Naive thymus-derived CD8-positive, alpha-beta T cell (primary cell): ENCODE measurements at places on chromosomes 2 and 18. TPM values are rescaled to one million over a fixed set of nuclear protein-coding genes. Genes with fewer than 3 reads are reported as not detected.

- no peaks in the 10 kb centered on the region for H3K27me3 ChIP-seq
- H3K4me3 ChIP-seq = no peak overlapping the region
- no peaks in the 10 kb centered on the region for H3K36me3 ChIP-seq
- no peak overlapping the region for H3K27ac ChIP-seq
- H3K4me1 ChIP-seq = no peaks in the 10 kb centered on the region
Measured at GRCh38 chr2:53091183-53091582, 676.4 kb upstream of the CHAC2 start.

The DYNAP gene
- not detected for total RNA-seq

GRCh38 chr18:62556397-62556796 lies 33.6 kb downstream of the ZCCHC2 start:
- H3K36me3 ChIP-seq = peaks cover 22% of the 10 kb centered on the region
- H3K27me3 ChIP-seq = no peaks in the 10 kb centered on the region
- H3K4me3 ChIP-seq = no peak overlapping the region
- no peak overlapping the region for H3K27ac ChIP-seq
- no peak for DNase-seq
- peaks cover 11% of the 10 kb centered on the region for H3K4me1 ChIP-seq

The WDR75 gene
- 64.1 TPM for total RNA-seq

The UGT1A5 gene
- total RNA-seq = not detected

DNA sequence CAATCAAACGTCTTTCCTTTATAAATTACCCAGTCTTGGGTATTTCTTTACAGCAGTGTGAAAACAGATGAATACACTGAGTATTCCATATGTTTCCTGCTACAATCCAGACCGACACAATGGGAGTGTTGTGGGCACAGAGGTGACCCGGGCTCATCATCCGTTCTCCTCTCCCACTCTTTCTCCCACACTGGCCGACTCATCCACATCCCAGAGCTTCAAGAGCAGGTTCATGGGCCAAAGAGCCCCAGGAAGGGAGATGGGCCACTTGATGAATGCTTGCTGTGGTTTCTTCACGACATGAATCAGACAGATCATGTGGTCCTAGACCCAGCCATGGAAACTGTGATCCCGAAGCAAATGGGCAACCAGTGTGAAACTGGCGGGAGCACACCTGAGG lies 4.1 kb upstream of the COPS8 start:
- peaks cover 3% of the 10 kb centered on the region for H3K36me3 ChIP-seq
- H3K4me3 ChIP-seq = no peak overlapping the region
- no peak overlapping the region for H3K27ac ChIP-seq
- no peak for DNase-seq
- H3K27me3 ChIP-seq = no peaks in the 10 kb centered on the region
- H3K4me1 ChIP-seq = peaks cover 20% of the 10 kb centered on the region

GRCh38 chr2:23767876-23768621 lies 158.9 kb downstream of the ATAD2B start:
- peaks cover 10% of the 10 kb centered on the region for H3K4me1 ChIP-seq
- DNase-seq = no peak
- no peak overlapping the region for H3K4me3 ChIP-seq
- H3K27me3 ChIP-seq = no peaks in the 10 kb centered on the region

DNA sequence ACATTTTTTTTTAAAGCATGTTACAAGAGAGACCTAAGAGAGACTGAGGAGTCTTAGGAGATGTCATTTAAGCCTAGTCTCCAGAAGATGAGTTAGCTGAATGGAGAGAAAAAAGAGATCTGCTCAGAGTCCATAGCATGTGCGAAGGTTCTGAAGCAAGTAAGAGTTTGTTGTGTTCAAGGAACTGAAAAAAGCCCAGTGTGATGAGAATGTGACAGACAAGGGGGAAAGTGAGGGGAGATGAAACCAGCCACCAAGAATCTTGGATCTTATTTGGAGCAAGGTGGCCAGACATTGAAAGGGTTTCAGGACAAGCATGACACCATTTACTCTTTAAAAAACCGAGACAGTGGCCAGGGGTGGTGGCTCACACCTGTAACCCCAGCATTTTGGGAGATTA lies 5.2 kb upstream of the MOB1A start:
- H3K27ac ChIP-seq = no peak overlapping the region
- peaks cover 4% of the 10 kb centered on the region for H3K27me3 ChIP-seq
- DNase-seq = no peak
- H3K4me3 ChIP-seq = no peak overlapping the region
- H3K4me1 ChIP-seq = peaks cover 40% of the 10 kb centered on the region

The DSC2 gene
- total RNA-seq = not detected

GRCh38 chr2:86372641-86373502 lies 35.4 kb upstream of the REEP1 start:
- peak overlapping the region; percentile 98 for H3K27ac ChIP-seq
- DNase-seq = no peak
- no peaks in the 10 kb centered on the region for H3K27me3 ChIP-seq

DNA sequence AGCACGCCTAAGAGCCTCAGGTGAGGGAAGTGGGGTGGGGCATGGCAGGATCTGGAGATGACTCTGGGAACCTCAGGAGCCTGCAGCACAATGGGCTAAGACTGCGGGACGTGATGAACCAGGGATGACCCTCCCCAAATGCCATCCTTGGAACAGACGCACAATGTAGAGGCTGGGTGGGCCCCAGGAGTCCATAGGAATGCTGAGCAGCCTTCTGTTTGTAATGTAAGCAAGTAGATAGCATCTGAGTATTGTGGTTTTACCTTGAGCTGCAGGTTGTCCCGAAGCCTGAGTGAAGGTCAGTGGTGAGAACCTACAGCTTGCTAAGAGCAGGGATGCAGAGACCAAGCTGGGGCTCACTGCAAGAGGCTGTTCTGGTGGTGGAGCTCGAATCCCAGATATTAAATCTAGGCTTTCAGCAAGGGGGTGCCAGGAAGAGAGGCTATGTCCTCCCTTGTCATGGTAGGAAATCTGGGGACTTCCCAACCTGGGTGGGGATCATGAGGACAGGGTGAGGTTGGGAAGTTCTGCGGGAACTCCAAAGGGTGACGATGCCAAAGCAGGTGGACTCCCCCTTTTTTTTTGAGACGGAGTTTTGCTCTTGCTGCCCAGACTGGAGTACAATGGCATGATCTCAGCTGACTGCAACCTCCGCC lies 5.8 kb downstream of the SCTR start:
- H3K27ac ChIP-seq = no peak overlapping the region
- peaks cover 3% of the 10 kb centered on the region for H3K36me3 ChIP-seq
- no peaks in the 10 kb centered on the region for H3K4me1 ChIP-seq
- no peak for DNase-seq
- H3K27me3 ChIP-seq = peaks cover 29% of the 10 kb centered on the region

DNA sequence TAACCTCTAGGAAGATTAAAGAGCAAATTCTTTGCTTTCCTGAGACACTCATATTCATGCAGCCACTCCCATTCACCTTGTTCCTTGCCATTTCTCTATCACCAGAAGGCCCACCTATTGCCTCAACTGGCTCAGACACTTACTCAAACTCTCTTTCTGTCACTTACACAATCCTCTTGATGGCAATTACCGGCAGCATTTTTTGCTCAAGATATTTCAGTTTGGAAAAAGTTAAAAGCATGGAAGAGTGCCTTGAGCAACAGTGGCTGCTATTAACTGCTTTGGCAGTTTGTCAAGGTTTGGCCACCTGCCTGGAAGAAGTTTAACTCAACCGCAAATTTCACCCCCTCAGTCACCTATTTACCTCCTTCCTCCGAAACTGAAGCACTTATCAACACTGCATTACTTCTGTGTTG lies 1104.0 kb upstream of the PIK3C3 start:
- no peak overlapping the region for H3K27ac ChIP-seq
- no peak overlapping the region for H3K4me3 ChIP-seq
- no peaks in the 10 kb centered on the region for H3K36me3 ChIP-seq
- H3K27me3 ChIP-seq = no peaks in the 10 kb centered on the region
- no peak for DNase-seq
- no peaks in the 10 kb centered on the region for H3K4me1 ChIP-seq

The GLI2 gene
- not detected for total RNA-seq

DNA sequence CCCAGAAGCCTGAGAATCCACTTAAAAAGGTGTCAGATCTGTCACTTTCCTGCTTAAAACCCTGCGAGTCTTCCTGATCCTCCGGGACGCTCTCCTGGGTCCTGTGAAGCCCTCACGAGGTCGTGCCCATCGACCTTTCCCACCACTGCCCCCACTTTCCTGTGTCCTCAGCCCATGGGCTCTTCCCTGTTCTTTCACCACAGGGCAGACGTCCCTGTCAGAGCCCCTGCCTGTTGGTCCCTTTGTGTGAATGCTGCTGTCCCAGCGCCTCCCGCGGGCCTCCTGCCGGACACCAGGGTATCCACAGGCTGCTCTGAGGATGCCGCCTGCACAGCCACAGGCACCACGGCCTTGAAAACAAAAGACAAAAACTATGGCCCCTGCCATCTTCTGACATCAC lies 125.6 kb downstream of the TMEM18 start:
- H3K27ac ChIP-seq = no peak overlapping the region
- H3K4me1 ChIP-seq = no peaks in the 10 kb centered on the region
- no peak for DNase-seq
- no peak overlapping the region for H3K4me3 ChIP-seq
- no peaks in the 10 kb centered on the region for H3K36me3 ChIP-seq

The KATNAL2 gene
- 1.7 TPM for total RNA-seq

DNA sequence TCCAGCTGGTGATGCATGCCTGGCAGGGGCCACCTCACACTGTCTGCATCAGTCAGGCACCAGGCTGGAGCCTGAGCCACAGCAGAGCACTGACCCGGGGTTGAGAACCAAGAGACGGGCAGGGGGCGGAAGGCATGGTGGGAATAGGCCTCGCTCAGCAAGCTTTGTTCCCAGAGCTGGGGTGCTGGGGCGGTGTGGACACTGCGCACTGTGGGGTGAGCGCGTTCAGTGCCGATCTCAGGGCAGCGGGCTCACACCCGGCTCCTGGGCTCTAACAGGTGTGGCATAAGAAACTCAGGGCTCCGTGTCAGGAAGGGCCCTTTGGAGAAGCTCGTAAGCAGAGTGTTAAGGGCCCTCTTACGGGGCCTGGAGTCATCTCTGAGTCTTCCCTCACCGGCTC lies 15.7 kb downstream of the SH3RF3 start:
- H3K27me3 ChIP-seq = no peaks in the 10 kb centered on the region
- H3K4me1 ChIP-seq = peaks cover 30% of the 10 kb centered on the region
- H3K4me3 ChIP-seq = no peak overlapping the region
- no peak overlapping the region for H3K27ac ChIP-seq
- DNase-seq = no peak

- no peak overlapping the region for H3K4me3 ChIP-seq
- no peak overlapping the region for H3K27ac ChIP-seq
- peaks cover 6% of the 10 kb centered on the region for H3K27me3 ChIP-seq
Measured at GRCh38 chr2:2892378-2892777, 485.2 kb downstream of the EIPR1 start.

DNA sequence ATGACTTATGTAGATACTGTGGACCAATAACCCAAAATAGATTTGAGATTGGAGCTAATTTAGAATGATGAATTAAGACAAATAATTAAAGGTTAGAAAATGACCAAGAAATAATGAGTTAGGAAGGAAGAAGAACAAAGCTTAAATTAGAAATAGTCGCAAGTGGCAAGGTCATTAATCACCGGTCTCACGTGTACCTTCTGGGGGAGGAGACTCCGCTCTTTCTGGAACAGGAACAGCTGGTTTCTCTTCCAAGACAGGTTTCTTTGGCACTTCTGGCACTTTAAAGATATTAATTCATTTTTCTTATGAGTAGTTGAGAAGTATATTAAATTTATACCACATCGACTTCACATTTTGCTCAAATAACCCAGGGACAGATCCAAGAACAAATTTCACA lies 156.7 kb downstream of the TTN start:
- H3K27me3 ChIP-seq = no peaks in the 10 kb centered on the region
- H3K36me3 ChIP-seq = peaks cover 55% of the 10 kb centered on the region
- H3K27ac ChIP-seq = no peak overlapping the region
- no peak overlapping the region for H3K4me3 ChIP-seq
- H3K4me1 ChIP-seq = no peaks in the 10 kb centered on the region

The CCDC68 gene
- total RNA-seq = not detected

- H3K27ac ChIP-seq = no peak overlapping the region
- H3K27me3 ChIP-seq = no peaks in the 10 kb centered on the region
- no peak overlapping the region for H3K4me3 ChIP-seq
- H3K36me3 ChIP-seq = no peaks in the 10 kb centered on the region
- peak; percentile 28 for DNase-seq
- peaks cover 6% of the 10 kb centered on the region for H3K4me1 ChIP-seq
Measured at GRCh38 chr2:69969991-69970390, 8.6 kb upstream of the ASPRV1 start.

The RIOK3 gene
- 78.9 TPM for total RNA-seq

The TUBB8B gene
- total RNA-seq = not detected

DNA sequence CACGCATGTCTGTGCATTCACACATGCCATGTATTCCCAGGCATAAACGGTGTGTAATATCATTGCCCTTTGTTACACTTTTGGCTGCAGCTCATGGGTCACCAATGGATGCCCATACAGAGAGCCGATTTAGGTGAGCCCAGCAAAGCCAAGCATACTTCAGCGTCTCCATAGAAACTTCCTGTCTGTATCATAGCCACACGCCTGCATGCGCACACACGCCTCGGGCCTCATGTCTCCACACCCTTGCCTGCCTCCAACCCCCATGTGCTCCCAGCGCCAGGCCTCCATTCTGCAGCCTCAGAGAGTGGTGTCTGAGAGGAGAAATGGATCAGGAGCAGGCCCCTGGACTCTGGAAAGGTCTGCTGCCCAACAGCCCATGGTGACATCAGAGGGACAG lies 33.5 kb upstream of the SELENOI start:
- peaks cover 24% of the 10 kb centered on the region for H3K36me3 ChIP-seq
- no peak overlapping the region for H3K27ac ChIP-seq
- H3K4me3 ChIP-seq = no peak overlapping the region
- no peak for DNase-seq
- H3K27me3 ChIP-seq = no peaks in the 10 kb centered on the region
- peaks cover 4% of the 10 kb centered on the region for H3K4me1 ChIP-seq

The AFG3L2 gene
- total RNA-seq = 41.2 TPM

DNA sequence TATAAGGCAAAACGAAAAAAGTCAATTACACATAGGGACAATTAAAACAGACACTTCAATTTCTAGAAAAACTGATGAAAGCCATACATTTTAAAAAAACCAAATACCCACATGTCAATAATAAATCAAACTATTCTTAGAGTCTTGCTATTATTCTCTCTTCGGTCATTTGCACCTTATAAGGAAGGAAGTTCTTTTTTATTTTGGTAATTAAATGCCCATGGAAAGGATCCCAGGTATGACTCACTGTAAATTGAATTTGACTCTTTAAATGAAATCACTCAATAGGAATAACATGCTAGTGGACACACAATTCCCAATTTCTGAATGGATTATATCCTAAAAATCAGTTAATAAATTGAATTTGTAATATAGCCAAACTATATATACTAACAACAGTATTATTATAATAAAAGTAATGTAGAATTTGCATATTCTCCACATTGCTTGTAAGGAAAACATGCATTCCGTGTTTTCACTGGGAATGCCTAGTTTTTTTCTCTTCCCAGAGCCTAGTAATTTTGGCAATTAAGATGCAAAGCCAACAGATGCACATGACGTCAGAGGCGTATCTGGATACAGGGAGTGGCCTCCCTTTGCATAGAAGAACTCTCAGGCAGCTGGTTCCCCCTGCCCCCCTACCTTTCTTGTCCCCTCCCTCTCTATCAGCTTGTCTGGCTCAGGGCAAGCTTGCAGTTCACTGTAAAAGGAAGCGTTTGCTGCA lies 153.5 kb upstream of the PGAP1 start:
- peaks cover 18% of the 10 kb centered on the region for H3K4me1 ChIP-seq
- H3K27me3 ChIP-seq = no peaks in the 10 kb centered on the region
- peaks cover 68% of the 10 kb centered on the region for H3K36me3 ChIP-seq
- no peak for DNase-seq
